H1 (cell line): ENCODE measurements at places on chromosomes 1 and 21. TPM values are rescaled to one million over a fixed set of nuclear protein-coding genes. Genes with fewer than 3 reads are reported as not detected.

Gene ZMYND12
- not detected in 2 replicates for total RNA-seq

GRCh38 chr21:36744560-36745231 lies 45.8 kb downstream of the SIM2 start:
- no peak for DNase-seq

Gene HTR6
- 0.69 and 0.76 TPM in 2 replicates for total RNA-seq

Gene KRTAP21-2
- not detected in 2 replicates for total RNA-seq

DNA sequence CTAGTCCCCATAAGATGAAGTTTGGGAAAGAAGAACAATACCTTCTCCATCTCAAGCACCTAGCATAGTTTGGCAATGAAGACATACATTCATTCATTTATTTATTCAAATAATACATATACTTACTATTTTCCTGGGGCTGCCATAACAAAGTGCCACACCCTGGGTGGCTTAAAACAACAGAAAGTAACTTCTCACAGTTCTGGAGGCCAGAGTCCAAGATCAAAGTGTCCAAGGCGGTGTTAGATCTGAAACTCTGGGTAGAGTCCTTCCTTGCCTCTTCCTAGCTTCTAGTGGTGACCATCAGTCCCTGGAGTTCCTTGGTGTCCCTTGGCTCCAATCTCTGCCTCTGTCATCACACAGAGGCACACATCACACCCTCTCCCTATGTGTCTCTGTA lies 112.1 kb upstream of the IGSF21 start:
- no peak for DNase-seq
